Activated CD8-positive, alpha-beta memory T cell treated with anti-CD3 and anti-CD28 coated beads for 1 hour (primary cell): ENCODE measurements at places on chromosomes 4 and X.

GRCh38 chrX:38275615-38276014, 51.7 kb downstream of the RPGR start:
- DNase-seq, result no peak

DNA sequence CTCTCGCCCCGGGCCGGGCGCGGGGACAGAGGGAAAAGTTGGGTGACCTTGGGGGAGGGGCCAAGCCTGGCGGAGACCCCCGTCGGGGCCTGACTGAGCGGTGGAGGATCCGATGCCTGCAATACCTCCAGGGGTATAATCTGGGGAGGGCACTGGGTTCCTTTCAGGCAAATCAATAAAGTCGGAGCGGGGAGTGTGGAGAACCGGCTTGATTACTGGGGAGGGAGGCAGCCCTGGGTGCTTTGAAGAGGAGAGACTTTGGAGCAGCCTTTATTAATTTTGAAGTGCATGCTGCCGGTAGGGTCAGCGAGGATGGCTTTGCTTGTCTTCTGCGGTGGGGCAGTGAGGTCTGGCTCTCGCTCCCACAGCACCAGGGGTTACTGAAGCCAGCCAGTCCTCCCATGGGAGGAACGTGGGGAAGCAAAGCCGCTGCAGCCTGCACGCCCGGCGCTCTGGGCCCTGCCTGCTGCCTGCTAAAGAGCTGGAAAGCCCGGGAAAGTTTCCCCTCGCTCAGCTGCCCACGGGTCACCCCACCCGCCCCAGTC, 403 bp upstream of the LGI2 start:
- DNase-seq, result no peak

GRCh38 chr4:140186651-140187315, 32.8 kb upstream of the MAML3 start:
- DNase-seq, result no peak

DNA sequence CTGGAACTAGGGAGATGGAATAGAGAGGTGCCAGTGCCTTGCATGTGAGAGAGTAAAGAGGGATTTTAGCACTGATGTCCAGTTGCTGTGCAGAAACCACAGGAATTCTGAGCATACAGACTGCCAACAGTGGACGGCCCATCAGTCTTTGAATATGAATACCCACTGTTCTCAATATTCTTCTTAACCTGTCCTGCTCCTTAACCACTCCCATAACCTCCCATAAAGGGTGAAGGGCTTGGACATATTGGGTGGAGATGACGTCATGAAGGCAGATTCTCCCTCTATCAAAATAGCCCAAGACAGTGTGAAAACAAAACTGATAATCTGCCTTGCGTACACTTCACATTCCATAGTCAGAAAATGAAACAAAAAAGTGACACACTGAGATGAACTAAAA, 1313.7 kb upstream of the PABPC4L start:
- DNase-seq, result no peak

GRCh38 chr4:15809058-15809457, 30.9 kb downstream of the CD38 start:
- DNase-seq, result no peak
